ENCODE measurements at places on chromosomes 13 and 19.

- no peak for DNase-seq
Measured at GRCh38 chr19:12751635-12752034, at the start of gene BEST2. Gene BEST2, plus strand, starts transcription at chr19:12751791. Its CDS starts 802 bp downstream, at chr19:12752593.

DNA sequence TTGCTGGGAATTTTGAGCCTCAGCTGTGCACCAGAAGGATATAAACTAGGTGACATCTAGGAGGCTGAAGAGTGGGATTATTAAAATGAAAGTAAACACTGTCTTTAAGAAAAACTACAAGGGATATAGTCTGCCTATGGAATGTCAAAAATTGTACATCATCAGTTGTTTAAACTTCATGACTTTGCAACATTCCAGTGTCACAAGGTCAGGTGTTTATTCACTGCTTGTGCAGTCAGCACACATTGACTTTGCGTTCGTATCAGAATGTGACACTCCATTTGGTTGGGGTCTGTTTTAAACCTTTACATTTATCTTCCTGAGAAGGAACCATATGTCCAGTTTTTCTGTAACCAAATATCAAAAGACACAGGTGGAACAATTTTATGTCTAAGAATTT lies 85.6 kb downstream of the KL start:
- DNase-seq: no peak

DNA sequence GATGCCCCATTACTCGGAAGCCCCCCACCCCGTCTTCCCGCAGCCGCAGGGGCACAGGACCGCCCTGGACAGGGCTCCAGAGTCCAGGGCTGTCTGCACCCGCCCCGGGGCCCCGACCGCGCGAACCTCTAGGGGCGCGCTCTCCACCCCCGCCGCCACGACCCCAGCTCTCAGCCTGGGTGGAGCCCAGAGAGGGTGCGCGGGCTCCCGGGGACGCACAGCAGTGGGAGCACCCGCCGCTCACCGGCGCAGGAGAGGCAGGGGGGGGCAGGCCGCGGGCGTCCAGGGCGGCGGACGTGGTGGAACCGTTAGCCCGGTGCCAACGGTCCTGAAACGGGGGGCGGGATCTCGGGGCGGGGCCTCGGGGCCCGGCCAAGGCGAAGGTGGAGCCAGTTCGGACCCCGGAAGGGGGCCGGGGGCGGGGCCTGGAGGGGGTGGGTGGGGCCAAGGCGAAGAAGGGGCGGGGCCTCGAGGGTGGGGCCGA lies at the start of gene ATP8B3:
ATP8B3 (minus strand) TSS at position 335 of the 484 bp plus-strand sequence. CDS start 540 bp downstream, outside the sequence.
- DNase-seq: no peak

- no peak for DNase-seq
Measured at GRCh38 chr13:59638404-59638803, 525.3 kb downstream of the DIAPH3 start.

GRCh38 chr19:49423985-49424303 lies 703 bp upstream of the PTH2 start:
- DNase-seq: no peak

DNA sequence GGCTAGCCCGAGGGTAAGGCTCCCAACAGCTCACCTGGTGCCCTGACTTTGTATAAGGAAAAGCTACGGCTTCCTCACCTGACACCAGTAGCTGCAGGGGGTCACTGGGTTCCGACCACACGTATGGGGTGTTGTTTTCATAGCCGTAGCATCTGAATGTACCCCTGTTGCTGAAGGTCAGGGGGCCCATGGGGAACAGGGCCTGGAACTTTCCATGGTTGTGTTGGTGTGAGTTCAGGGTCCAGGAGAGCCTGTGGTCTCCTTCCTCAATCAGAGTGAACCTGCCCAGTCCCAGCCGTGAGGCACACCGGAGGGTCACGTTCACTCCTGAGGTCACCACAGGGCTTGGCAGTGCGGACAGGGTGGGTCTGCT lies 1.1 kb downstream of the LILRA4 start:
- no peak for DNase-seq

GRCh38 chr13:111488486-111489132 lies 168.2 kb downstream of the TEX29 start:
- no peak for DNase-seq

- DNase-seq: no peak
Measured at GRCh38 chr13:109626386-109627171, 159.8 kb downstream of the IRS2 start.

DNA sequence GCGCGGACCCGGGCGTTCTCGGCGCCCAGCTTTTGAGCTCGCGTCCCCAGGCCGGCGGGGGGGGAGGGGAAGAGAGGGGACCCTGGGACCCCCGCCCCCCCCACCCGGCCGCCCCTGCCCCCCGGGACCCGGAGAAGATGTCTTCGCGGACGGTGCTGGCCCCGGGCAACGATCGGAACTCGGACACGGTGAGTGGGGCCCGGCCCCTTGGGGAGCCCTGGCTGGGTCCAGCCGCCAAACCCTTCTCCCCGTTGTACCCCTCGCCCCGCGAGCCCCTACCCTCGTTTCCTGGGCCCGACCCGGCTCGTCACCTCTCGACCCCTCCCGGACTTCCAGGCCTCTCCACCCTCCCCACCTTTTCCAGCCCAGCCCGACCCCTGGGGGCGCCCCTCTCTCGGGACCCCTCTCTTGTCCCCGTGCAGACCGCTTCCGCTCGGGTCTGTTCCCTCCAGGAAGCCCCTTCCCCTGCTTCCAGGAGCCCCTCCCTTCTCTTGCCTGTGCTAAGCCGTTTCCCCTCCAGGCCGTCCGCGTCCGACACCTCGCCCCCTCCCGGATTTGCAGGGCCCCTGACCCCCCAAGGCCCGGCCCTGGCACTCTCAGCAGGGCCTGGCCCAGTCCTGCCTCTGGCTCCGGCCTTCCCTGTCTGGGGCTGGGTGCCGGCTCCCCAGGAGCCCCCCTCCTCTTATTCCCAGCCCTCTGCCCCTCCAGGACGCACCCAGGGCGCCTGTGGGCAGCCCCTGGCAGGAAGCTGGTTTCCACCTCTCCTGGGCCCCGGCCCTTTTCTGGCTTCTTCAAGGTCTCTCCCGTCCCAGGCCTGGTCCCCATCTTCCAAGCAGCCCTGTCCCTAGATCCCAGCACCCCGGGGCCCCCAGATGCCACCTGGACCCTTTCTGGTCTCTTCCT lies 632 bp downstream of the MARK4 start:
- no peak for DNase-seq

DNA sequence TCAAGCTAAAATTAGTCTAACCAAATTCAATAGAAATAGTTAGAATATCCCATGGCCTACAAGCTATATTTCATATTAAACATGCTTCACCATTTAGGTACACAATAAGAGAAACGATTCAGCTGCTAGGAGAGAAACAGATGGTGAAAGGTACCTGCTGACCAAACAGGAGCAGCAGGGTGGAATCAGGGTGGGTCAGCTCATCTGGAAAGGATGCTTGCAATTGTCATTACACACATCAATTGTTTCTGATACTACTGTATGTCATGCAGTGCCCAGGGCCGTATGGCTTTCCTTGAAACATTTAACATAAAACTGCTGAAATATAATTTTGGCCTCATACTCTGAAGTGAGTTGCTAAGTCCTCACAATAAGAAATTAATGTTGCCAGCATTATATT lies 776.0 kb downstream of the DACH1 start:
- DNase-seq: no peak

- DNase-seq: no peak
Measured at GRCh38 chr19:4493929-4494690, 22.0 kb downstream of the HDGFL2 start.

DNA sequence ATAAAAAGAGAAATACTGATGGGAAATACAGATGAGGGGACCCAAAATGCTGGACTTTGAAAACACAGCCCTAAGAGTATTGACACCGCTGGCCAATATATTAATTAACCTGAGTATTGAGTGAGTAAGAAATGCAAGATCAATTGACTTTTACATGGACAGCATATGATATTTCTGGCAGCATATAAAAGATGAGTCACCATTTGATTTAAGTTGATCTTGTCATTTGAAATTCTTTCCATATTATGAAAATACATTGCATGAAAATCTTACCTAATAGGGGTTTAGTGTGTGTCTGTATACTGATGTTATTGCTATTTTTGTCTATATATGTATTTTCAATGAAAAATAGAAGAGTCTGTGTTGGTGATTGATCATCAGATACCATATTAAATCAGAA lies 619.6 kb downstream of the KCTD12 start:
- DNase-seq: no peak

GRCh38 chr19:46299004-46299509 lies 2.2 kb downstream of the HIF3A start:
- DNase-seq: no peak

DNA sequence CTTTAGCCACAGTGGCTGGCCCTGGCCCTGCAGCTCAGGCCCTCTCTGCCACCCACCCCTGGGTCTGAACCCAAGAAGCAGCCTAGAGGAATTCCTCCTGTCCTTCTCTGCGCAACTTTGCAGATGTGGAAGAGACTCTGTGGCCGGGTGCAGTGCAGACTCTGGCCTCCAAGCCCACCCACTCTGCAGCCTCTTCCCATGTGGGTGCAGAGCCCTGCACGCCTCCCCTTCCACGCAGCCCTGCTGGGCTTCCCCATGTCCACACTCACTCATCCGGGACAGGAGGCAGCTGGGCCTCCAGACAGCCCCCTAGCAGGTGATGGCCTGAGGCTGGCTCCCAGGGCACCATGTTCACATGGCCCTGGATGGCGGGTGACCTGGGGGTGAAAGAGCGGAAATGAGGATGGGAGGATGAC lies 2.5 kb downstream of the TEX29 start:
- DNase-seq: no peak

GRCh38 chr19:13069415-13070359 lies 33.0 kb downstream of the LYL1 start:
- DNase-seq: no peak

DNA sequence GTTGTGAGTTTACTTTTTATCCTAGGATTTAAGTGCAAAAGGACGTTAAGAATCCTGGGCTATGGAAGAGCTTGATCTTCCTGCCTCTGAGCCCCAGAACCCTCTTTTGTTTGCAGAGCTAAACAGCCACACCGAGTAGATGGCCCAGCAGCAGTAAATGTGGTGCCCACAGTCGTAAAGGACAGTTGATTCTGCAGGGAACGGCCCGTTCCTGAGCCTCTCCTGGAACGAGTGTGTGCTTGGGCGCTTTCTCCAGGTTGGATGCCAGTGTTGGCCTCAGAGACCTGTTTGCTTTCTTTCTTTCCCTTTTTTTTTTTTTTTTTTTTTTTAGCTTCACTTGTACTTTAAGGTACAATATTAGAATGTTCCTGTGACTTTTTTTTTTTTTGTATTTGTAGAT lies 41.7 kb downstream of the SPATA13 start:
- no peak for DNase-seq

GRCh38 chr19:17340302-17340870 lies 3.0 kb downstream of the GTPBP3 start:
- DNase-seq: no peak

- no peak for DNase-seq
Measured at GRCh38 chr13:93744886-93745285, 518.3 kb downstream of the GPC6 start.
